ENCODE measurements at places on chromosomes 5 and 9. TPM values are rescaled to one million over a fixed set of nuclear protein-coding genes. Genes with fewer than 3 reads are reported as not detected.

Gene IFNA2
- total RNA-seq: not detected

Gene CFAP157
- total RNA-seq: not detected

Gene TMEM38B
- total RNA-seq: 10.8 TPM

Gene C6
- not detected for total RNA-seq

Gene ABO
- not detected for total RNA-seq

Gene IL7R
- 3.4 TPM for total RNA-seq

Gene ZBED3
- not detected for total RNA-seq

Gene NR2F1
- total RNA-seq: 73.0 TPM

Gene IL3
- total RNA-seq: not detected

Gene PLPP7
- total RNA-seq: 8.1 TPM

Gene EMB
- 4.1 TPM for total RNA-seq

Gene RASGEF1C
- not detected for total RNA-seq

Gene ACOT12
- total RNA-seq: not detected

Gene TARS1
- total RNA-seq: 1,067 TPM

Gene ANKRD18B
- not detected for total RNA-seq

GRCh38 chr5:170339780-170340167 is 42.2 kb upstream of the LCP2 start:
- no peak for DNase-seq

DNA sequence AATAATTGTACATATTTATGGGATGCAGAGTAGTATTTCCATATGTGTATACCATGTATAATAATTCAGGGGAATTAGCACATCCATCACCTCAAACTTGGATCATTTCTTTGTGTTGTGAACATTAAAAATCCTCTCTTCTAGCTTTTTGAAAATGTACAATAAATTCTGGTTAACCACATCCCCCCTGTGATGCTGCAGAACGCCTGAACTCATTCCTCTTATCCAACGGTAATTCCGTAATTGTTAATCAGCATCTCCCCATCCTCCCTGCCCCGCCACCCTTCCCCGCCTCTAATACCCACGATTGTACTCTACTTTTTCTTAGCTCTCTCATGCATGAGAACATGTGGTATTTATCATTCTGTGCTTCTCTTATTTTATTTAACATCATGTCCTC is 127.7 kb upstream of the ANKRD55 start:
- DNase-seq: no peak

GRCh38 chr5:50864466-50864865 is 198.0 kb downstream of the PARP8 start:
- DNase-seq: no peak

DNA sequence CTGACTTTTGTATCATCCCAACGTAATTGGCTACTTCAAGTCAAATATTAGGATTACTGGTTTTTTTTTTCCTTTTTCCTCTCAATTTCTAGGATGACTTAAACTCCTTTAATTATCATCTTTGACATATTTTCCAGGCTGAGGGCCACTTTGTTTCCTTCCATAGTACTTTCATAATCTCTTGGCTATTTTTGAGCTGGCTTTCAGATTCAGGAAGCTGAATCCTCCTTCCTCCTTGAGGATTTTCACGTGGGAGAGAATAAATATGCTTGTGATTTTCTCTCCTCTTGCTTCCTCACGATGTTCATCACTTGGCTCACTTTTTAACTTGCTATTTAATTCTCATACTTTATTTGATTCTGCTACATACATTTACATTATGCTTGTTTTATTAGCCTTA is 88.1 kb downstream of the ITGA1 start:
- no peak for DNase-seq

DNA sequence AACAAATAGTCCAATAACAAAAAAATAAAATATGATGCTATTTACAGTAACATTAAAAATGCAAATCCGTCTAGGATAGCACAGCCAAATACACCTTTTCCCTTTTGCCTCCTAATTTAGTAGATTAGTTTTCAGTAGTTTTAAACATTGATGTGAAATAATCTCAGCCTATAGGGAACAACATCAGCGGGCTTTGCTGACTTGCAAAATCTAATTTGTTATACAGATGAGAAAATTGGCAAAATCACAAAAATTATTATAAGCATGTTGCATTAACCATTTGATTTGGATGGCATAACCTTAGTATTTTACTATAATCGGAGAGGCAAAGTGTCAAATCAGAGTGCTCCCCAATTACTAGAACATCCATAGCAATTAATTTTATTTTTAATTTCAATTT is 563.5 kb downstream of the CDH18 start:
- DNase-seq: no peak

- DNase-seq: no peak
Observed at GRCh38 chr5:77168879-77169244, 41.6 kb upstream of the PDE8B start.

GRCh38 chr5:179265514-179266290 is 79.6 kb downstream of the ADAMTS2 start:
- peak; percentile 100 for DNase-seq

DNA sequence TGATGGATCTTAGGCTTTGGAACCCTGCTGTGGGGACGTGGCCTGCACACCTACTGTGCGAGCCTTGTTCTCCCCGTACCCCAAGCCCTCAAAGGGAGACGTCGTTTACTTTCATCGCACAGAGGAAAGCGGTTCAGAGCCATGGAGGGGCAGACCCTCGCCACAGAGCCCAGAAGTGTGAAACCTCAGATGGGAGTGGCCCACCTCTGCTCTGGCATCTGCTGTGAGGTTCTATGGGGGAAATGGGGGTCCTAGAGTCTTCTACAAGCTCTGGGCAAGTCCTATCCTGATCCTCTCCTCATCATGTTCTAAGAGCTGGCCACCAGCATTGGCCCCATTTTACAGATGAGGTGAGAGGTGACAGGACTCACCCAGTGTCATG is 3.7 kb upstream of the RNF44 start:
- no peak for DNase-seq

DNA sequence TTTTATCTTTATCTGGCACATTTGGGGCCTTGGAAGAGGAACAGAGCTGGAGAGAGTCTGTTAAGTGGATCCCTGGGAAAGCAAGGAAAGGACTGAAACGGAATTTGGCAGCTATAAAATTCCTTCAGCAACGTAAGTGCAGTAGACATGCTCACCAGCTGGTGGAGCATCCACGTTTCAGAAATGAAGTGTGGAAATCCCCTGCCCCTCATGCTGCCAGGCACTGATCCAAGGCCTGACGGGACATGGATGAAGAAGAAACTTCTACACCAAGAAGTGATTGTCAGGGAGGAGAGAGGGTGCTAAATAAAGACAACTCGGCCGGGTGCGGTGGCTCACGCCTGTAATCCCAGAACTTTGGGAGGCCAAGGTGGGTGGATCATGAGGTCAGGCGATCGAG is 209.3 kb downstream of the ROR2 start:
- peak; percentile 71 for DNase-seq

GRCh38 chr9:122223435-122223834 is 5.3 kb downstream of the LHX6 start:
- no peak for DNase-seq

- peak; percentile 83 for DNase-seq
Observed at GRCh38 chr5:72107131-72107900, at the start of gene MAP1B. MAP1B (plus strand) TSS chr5:72107475; CDS start chr5:72107532, 57 bp downstream.

DNA sequence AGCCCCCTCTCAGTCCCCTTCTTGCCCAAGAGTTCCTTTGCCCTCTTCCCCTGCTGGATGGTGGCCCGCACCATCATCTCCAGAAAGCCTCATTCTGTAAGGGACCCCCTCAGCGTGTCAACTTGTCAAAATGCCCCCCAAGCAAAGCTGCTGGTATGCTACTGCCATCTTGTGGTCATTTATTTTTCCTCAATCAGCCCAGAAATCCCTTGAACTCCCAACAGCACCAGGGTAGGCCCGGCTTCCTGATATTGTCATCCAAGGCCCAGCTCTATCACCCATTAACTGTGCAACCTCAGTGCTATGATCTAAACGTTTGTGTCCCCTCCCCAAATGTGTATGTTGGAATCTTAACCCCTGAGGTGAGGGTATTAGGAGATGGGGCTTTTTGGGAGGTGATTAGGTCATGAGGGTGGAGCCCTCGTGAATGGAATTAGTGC is 53.2 kb upstream of the FBXW11 start:
- no peak for DNase-seq

GRCh38 chr5:154727361-154727760 is 27.8 kb upstream of the LARP1 start:
- no peak for DNase-seq

- no peak for DNase-seq
Observed at GRCh38 chr5:172852490-172853354, 18.7 kb downstream of the ERGIC1 start.

GRCh38 chr9:30534896-30535295 is 1849.5 kb upstream of the ACO1 start:
- no peak for DNase-seq

GRCh38 chr5:163497315-163497714 is 8.1 kb upstream of the MAT2B start:
- DNase-seq: no peak

- DNase-seq: no peak
Observed at GRCh38 chr9:114110180-114110579, 11.1 kb upstream of the KIF12 start.

DNA sequence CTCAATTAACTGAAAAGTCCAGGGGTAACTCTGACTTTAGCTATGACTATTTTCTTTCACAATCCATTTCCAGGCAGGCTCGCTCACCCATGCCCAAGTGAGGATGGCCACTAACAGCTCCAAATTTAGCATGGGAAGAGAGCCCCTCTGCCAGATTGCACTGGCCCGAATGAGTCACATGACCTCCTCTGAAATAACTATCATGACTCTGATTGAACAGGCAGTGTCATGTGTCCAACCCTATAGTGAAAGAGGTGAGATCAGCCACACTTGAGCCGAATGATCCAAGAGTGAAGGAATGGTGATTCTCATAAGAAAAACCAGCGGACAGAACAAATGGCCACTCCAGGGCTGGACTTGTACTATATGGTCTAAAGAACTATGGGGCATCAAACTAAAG is 242.3 kb downstream of the NSG2 start:
- DNase-seq: no peak

All from MG63 (cell line).